ENCODE measurements at places on chromosomes 3 and 15.

- no peak for DNase-seq
These were observed 43.3 kb downstream of the POMGNT2 start for GRCh38 chr3:43062564-43063040.

- no peak for DNase-seq
These were observed 73.4 kb upstream of the BNIP2 start for GRCh38 chr15:59762558-59762957.

DNA sequence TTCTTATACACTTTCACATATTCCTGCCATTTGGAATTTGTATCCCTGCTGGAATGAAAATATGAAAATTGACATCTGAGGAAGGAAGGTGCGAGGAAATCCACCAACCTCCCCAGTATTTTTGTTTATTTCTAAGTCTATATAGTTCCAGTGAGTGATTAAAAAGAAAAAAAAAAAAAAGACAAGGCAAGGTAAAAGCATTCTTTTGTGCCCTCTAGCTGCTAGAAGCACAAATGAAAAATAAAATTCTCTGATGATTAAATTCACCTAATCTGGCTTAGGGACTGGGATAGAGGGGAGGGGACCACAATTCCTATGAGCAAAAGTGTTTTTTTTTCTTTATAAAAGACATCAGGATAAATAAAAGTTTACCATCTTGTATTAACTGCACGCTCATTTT is 370.9 kb downstream of the NR2F2 start:
- no peak for DNase-seq

GRCh38 chr3:188881954-188882641 is 289.7 kb upstream of the TPRG1 start:
- no peak for DNase-seq

GRCh38 chr3:178137206-178137605 is 399.0 kb upstream of the KCNMB2 start:
- DNase-seq = no peak

DNA sequence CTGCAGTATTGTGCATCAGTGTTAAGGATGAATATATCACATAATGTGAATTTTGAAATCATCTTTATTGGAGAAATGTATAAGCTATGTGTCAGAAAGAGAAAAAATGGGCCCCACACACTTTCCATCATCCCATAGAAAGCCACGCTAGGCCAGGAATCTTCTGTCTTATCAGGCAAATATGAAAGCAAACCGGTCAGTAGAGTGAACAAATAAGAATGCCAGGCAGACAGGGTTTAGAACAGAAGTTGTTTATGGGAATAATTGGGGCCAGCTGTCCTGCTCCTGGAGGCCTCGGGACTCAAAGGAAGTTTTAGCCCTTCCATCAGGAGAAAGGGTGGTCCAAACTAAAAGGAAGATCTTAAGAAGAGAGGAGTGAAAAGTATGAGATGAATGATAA is 39.5 kb downstream of the ZNF280D start:
- DNase-seq = no peak

DNA sequence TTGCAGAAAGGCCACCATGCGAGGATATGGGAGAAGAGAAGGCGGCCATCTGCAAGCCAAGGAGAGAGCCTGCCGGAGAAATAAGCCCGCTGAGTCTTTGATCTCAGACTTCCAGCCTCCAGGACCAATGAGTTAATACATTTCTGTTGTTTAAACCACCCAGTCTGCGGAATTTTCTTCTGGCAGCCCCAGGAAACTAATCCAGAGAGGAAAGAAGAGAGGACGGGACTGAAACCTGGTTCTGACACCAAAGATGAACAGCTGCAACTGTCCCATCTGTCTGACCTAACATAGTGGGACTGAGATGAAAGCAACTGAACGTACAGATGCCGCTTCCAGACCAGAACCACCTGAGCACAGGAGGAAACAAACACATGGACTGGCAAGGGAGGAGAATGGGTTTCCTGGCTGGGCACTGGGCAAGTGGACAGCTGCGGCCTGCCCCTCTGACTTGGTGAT is 32.3 kb downstream of the VGLL4 start:
- no peak for DNase-seq

- DNase-seq = no peak
These were observed 175.8 kb downstream of the SPATA16 start for GRCh38 chr3:172965256-172965655.

GRCh38 chr3:134186391-134186790 is 64.3 kb downstream of the RYK start:
- no peak for DNase-seq

GRCh38 chr3:13391308-13391707 is 28.8 kb downstream of the NUP210 start:
- DNase-seq = no peak

GRCh38 chr3:69212411-69213160 is 90.2 kb upstream of the LMOD3 start:
- no peak for DNase-seq

GRCh38 chr3:56970461-56970879 is 90.0 kb upstream of the SPATA12 start:
- no peak for DNase-seq

GRCh38 chr3:175598740-175599139 is 739.6 kb downstream of the NAALADL2 start:
- DNase-seq = no peak

GRCh38 chr3:184546252-184546651 is 15.3 kb upstream of the EPHB3 start:
- no peak for DNase-seq

DNA sequence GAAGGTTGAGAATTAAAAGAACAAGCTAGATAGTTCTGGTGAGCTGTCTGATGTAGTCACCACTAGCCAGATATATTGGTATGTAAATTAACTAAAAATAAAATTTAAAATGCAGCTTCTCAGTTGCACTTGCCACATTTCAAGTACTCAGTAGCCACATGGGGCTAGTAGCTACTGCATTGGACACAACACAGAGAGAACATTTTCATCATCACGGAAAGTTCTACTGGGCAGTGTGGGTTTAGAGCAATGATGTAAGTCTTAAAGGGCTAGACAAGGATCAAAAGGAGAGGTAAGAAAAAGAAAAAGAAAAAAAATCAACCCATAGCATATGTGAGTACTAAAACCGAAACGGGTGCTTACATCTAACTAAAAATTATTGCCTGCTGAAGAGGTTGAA is 282.4 kb upstream of the LRRFIP2 start:
- DNase-seq = no peak

GRCh38 chr15:96969732-96970710 is 639.5 kb downstream of the NR2F2 start:
- no peak for DNase-seq

GRCh38 chr3:66816090-66816761 is 181.9 kb upstream of the KBTBD8 start:
- peak; percentile 25 for DNase-seq

GRCh38 chr3:11755276-11755675 is 91.4 kb downstream of the TAMM41 start:
- no peak for DNase-seq

GRCh38 chr15:87962428-87962827 is 294.1 kb downstream of the NTRK3 start:
- DNase-seq = no peak

DNA sequence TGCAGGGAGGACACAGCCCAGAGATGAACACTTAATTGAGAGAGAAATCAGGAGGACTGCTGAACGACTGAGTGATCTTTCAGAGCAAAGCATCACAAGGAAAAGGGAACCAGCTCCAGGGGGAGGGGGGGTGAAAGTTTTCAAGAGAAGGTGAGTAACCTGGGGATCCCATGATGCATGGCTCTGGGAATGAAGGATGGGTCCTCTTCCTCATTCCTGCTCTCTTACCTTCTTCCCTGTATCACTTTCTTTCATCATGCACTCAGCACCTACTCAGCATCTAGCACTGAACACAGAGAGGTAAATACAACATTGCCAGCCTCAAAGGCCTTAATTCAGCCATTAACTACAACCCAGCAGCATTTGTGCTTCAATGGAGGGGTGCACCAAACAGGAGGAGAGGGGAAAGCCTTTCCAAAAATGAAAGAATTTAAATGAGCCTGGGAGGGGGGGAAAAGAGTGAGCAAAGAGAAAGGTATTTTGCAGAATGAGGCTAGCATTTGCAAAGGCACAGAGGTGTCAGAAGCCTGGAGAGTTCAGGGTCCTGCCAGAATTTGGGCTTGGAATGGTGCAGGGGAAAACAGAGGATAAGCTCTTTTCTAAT is 427.4 kb downstream of the FOXP1 start:
- no peak for DNase-seq

GRCh38 chr3:138118612-138119422 is 3.4 kb upstream of the DZIP1L start:
- peak; percentile 48 for DNase-seq

DNA sequence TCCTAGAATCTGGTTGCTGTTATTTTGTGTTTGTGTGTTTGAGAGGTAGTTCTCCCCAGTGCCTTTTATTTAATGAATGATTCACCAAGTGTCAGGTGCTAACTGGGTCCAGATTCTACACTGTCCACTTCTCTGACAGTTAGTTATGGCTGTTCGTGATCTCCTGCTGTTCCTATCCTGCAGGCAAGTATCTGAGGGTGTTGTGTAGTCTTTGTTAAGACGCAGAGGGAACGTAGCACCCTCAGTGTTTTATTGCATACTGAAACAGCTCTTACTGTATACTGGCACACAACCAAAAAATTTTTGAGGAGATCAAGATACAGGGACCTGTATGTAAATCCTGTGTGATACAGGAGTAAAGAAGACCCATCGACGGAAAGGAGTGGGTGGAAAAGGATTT is 1271.3 kb downstream of the ROBO1 start:
- no peak for DNase-seq

GRCh38 chr15:57533448-57533799 is 58.3 kb upstream of the MYZAP start:
- DNase-seq = no peak

GRCh38 chr3:52431459-52432223 is 13.3 kb downstream of the SEMA3G start:
- no peak for DNase-seq

- no peak for DNase-seq
These were observed 66.1 kb downstream of the WHAMM start for GRCh38 chr15:82875411-82876003.

DNA sequence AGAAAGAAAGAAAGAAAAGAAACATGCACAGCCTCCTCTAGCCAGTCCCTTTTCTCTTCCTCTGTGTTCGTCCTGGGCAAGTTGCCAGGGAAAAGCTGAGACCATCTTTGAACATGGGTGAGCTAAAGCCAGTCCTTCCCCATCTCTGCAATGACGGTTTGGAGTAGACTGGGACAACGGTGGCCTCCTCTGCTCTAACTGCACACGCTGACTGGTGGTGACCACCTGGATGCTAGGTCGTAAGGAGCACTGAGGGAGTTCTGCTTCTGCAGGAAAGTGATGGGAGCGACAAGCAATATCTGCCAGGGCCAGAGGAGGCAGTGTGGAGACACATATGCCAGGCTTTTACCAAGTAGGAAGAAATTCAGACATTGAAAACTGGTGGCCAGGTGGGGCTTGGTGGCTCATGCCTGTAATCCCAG is 111.7 kb downstream of the NUP210 start:
- DNase-seq = no peak

GRCh38 chr3:4406746-4407568 is 60.1 kb downstream of the SUMF1 start:
- no peak for DNase-seq

- DNase-seq = no peak
These were observed 251.7 kb downstream of the THSD4 start for GRCh38 chr15:71366926-71367325.

DNA sequence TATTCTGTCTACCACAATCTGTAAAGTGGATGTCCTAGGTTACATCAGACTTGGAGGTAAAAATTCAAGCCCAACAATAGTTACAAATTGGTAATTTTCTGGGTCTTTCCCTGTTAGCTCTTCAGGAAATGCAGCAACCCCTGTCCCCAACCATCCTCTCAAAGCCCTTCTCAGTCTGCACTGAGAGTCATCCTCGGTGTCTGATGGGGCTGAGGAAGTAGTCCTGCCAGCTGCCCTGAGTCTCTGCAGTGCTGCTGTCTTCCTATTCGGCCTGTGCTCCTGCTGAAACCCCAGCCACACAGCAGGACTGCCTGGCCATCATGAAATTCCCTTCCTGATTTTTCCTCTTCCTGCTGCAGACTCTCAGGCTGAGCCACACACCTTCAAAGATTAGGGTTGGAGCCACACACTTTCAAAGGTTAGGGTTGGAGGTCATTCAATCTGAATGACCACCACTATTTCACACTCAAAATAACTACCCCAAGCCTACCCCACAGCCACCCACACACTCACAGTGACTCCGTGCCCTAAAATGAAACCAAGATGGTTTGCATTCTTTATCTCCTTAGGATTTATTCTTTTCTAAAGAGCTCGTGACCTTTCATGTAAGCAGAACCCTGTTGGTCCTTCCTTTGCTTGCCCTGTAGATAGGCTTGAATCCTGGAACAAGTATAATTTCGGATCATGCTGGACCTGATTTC is 17.6 kb downstream of the TRIM42 start:
- no peak for DNase-seq

DNA sequence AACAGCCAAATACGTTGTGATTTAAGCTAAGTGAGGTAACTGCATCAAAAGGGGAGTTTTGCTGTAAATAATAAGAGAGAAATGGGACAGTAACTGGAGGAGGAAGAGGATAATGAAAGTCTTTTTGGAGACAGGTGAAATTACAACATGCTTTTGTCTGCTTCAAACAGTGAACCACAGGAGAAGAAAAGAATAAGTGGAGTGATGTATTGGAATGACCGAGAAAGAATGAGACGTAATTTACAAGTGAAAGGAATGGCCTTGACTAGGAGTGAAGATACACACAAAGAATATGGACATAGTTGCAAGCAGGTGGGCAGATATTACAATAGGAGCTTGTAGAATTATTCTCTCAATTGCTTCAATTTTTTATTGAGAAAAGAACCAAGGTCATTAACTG is 550.8 kb downstream of the DIPK2A start:
- DNase-seq = no peak

GRCh38 chr15:94882071-94882712 is 650.8 kb downstream of the MCTP2 start:
- DNase-seq = no peak

- no peak for DNase-seq
These were observed 84.8 kb upstream of the WNT5A start for GRCh38 chr3:55571913-55572312.

DNA sequence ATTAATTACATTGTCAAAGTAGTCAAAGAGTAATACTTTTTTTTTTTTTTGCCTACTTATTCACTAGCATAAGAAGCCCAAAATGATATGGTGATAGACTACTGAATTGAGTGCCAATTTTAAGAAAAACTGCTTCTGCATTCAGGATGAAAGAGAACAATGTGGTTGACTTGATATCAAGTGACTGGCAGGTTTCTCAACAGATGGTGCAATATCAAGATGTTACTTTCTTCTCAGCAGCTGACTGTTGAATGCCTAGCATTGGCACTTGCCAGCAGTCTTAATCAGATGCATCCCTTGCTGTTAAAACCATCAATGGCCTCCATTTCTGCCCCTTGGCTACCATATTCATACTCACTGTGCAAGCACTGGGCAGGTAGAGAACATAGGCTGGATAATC is 863.2 kb downstream of the GBE1 start:
- DNase-seq = no peak

DNA sequence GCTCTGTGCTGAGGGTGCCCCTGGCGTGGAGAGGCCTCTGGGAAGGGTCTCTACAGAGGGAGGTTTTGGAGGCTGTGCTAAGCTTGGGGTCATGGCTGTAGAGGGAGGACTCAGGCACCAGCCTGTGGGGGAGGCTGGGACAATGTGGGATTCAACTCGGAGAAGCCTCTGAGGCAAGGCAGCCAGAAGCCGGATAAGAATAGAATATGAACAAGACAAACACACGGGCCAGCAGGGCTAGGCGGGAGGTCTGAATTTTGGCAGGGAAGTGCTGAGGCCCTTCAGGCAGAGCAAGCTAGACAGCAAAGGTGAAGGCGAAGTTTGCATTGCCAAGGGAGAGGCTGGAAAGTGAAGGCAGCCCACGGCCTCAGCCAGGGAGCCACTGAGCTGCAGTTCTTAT is 612.1 kb upstream of the NR2F2 start:
- no peak for DNase-seq
